ENCODE measurements at places on chromosomes 5 and 9.

DNA sequence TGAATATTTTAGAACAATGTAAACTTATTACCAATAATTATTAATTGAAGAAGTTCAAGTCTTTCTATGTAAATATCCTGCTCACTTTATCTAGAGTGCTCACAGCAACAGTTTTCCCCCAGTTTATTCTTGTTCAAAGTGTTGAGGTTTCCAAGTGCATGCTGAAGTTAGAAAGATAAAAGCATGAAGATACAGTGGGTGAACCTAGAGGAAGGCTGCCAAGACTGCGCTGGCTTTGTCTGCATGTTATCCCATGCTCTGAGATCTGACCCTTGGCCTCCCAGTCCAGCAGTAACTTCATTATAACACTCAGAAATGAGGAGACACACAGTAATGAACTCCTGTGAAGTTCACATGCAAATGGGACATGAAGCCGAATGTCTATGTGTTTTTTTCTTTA, 76.0 kb upstream of the PIP5K1B start:
- DNase-seq: no peak

- no peak for DNase-seq
These were observed 193.1 kb downstream of the PAX5 start for GRCh38 chr9:36840898-36841536.

DNA sequence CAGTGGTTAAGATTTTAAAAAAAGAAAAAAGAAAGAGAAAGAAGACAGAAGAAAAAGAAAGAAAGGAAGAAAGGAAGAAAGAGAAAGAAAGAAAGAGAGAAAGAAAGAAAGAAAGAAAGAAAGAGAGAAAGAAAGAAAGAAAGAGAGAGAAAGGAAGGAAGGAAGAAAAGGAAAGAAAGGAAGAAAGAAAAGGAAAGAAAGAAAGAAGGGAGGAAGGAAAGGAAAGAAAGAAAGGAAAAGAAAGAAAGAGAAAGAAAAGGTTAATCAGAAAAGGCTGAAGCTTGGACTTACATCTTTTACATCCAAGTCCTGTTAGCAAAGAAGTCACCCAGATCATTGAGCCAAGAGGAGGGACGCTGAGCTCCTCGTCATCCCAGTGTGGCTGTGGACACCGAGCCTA, 70.0 kb downstream of the IRX2 start:
- DNase-seq: no peak

DNA sequence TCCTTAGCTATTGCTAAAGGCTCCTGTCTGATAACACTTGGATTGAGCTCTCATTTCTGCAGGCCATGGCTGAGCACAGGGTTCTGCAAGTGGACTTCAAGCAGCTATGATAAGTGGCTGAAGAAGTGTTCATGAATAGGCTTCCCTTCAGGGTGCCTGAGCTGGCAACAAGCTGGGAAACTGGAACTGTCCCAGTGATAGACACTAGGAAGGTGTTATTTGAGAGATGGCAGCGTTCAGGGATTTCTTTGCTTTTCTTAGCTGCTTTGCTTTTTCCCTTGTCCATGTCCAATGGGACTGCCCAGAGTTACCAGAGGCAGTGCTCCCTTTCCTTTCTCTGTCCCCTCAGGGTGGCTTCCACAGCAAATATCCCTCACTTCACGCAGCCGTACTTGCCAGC, 75.8 kb downstream of the INIP start:
- no peak for DNase-seq

DNA sequence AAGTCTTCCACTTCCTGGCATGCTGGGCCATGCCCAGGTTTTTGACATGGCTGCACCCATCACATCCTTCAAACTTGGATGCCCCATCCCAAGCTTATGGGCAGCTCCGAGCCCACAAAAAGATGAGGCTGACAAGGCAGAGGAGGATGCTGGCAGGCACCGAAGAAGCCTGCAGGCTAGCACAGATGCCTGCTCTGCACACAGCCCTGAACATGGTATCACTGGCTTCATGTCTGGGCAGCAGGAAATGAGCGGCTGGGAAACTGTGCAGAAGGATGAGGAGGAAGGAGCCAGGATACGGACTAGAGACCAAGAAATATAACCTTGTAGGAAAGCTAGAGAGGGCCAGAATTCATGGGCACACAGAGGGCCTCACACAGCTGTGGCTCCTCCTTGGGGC, 14.8 kb downstream of the CAMK2A start:
- DNase-seq: no peak

DNA sequence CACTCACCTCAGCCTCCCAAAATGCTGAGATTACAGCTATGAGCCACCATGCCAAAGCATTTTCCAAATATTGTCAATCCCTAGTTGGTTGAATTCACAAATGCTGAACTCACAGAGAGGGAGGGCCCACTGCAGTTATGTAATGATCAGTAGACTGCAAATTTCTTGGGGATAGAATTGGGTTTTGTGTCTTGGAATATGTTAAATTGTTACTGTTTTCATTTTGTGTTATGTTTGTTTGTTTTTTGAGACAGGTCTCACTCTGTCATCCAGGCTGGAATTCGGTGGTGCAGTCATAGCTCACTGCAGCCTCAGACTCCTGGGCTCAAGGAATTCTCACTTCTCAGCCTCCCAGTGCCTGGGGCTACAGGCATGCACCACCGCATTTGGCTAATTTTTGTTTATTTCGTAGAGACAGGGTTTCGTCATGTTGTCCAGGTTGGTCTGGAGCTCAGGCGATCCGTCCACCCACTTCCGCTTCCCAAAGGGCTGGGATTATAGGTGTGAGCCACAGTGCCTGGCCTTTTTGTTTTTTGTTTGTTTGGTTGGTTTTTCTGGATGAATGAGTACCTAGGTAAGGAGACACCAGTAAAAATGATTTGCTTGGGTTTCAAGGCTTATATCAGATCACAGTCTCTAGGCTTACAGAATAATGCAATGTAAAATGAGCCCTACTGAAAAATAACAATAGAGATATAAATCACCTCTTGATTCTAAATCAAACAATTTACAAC, 31.5 kb upstream of the LMNB1 start:
- no peak for DNase-seq

DNA sequence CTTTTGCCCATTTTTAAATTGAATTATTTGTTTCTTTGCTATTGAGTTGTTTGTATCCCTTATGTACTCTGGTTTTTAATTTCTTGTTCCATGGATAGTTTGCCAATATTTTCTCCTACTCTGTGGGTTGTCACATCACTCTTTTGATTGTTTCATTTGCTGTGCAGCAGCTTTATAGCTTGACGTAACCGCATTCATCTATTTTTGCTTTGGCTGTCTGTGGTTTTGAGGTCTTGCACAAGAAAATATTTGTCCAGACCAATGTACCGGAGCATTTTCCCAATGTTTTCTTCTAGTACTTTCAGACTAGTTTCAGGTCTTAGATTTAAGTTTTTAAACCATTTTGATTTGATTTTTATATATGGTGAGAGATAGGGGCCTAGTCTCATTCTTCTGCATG, 36.2 kb upstream of the ZNF366 start:
- no peak for DNase-seq

DNA sequence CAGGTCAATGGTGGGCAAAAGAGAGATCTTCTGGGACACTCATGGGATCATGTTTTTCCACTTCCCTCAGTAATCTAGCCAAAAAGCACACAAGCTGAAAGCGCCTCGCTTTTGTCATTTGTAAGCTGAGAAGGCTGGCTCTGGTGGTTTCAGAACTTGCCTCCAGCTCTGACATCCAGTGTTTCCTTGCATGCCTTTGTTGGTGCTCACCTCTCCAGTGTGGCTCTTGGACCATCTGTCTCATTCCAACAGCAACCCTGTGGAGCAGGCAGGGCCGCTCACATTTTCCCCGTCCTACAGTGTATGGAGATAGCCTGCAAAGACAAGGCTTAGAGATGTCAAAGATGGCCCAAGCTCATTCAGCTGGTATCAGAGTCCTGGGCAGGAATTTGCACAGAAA, 160.8 kb upstream of the KLF4 start:
- DNase-seq: no peak

GRCh38 chr9:114046875-114047274, 31.2 kb downstream of the AMBP start:
- no peak for DNase-seq

GRCh38 chr5:111741278-111741677, 15.7 kb downstream of the NREP start:
- no peak for DNase-seq

Measured in stimulated activated CD8-positive, alpha-beta memory T cell treated with anti-CD3 and anti-CD28 coated beads, Interleukin-7, amount 100 ng/mL, for 48 hours (primary cell).